ENCODE measurements at places on chromosomes 1 and 21.

DNA sequence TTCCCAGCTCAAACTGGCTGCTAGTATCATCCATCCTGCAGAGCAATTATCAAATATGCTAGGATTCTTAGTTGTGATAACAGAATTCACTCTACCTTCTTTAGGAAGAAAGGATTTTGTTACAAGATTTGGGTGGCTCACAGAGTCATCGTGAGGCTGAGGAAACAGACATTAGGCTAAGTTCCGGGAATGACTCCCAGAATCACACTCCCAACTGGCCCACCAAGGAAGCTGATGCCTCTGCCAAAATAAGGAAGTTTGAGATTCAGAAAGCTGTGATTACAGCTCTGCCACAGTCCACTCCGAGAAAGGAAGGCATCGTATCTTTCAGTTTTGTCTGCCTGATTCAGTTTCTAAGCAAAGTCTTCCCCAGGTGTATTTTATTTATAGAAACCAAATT is 50.6 kb upstream of the LYPLAL1 start:
- DNase-seq, result no peak

DNA sequence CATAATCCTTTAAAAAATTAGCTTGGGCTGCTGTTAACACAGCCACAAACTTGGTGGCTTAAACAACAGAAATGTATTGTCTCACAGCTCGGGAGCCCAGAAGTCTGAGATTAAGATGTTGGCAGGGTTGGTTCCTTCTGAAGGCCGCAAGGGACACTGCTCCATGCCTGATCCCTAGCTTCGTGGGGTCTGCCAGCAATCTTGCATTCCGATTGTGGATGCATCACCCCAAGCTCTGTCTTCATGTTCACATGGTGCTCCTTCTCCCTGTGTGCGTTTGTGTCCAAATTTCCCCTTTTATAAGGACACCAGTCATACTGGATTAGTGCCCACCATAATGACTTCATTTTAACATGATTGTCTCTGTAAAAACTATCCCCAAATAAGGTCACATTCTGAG is 5.0 kb upstream of the HHIPL2 start:
- DNase-seq, result no peak

GRCh38 chr1:152582647-152583046 is 2.3 kb upstream of the LCE3D start:
- no peak for DNase-seq

DNA sequence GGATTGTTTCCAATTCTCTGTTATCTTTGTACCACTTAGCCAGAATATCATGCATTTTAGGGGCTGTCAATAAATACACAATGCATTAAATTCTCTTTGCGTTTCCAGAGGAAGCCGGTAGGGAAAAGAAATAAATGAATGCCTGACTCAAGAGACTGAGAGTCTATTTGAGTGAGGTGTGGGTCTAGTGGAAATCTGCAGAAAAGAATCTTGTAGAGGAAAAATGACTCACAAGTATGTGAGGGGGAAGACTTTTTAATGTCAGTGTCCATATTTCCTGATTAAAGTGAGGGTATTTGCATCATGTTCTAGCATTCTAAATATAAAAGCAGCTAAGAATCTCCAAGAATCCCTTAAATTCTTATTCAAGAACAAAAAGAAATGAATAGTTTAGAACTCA is 271.1 kb downstream of the PTPRC start:
- no peak for DNase-seq

GRCh38 chr21:43790010-43790524 is 690 bp downstream of the RRP1 start:
- no peak for DNase-seq

DNA sequence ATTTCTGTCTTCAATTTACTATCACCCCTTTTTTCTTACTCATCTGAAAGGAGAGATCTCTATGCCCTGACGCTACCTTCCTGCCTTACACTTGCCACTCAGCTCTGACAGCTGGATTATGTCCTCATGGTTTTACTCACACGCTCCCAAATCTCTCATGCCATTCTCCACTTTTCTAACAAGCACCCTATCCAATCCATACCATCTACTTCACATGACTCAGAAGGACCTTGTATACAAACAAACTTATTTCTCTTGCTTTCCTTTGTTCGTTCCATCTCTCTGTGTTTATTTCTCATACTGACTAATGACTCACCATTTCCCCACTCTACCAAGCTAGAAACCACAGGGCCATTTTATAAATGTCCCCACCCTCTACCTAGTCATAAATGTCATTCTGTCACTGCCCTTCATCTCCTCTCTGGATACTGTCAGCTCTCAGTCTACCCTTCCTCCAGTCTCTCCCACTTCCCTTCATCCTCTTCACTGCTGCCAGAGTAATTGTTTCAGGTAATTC is 87.3 kb downstream of the USP24 start:
- no peak for DNase-seq

DNA sequence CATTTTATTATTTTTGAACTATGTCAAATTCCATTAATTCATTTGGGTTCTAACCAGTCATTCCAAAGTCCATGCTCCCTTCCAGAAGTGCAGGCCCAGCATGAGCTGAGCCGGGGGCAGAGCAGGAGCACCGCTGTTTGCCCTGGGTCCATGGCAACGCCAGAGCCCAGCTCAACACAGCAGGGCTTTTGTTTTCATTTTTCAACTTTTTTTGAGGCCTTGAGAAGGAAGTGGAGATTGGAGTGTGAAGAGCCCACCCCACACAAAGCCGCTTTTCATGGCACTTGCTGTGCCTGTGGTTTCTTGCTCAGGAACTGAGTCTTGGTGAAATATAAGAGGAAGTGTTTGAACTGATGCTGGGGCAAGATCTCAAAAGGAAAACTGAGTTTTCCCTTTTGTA is 13.2 kb upstream of the PRMT2 start:
- no peak for DNase-seq

DNA sequence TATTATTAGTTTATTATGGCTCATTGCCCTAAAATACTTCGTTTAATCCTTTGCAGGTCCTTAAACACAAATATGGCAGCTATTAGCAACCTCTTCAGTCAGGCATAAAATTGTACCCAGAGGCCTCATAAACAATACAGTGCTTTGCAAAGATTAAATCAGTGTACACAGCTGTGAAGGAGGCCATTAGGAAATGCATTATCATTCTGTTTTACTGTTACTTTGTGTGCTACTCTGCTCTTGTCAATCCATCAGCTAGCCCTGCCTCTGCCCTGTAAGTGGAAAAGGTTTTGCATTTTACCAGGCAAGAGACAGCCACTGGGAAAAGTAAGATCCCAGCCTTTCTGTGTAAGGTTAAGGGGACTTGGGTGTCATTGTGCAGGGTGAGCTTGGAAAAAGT is 415.7 kb upstream of the DAB1 start:
- no peak for DNase-seq

GRCh38 chr1:47942240-47942629 is 55.0 kb downstream of the TRABD2B start:
- no peak for DNase-seq

DNA sequence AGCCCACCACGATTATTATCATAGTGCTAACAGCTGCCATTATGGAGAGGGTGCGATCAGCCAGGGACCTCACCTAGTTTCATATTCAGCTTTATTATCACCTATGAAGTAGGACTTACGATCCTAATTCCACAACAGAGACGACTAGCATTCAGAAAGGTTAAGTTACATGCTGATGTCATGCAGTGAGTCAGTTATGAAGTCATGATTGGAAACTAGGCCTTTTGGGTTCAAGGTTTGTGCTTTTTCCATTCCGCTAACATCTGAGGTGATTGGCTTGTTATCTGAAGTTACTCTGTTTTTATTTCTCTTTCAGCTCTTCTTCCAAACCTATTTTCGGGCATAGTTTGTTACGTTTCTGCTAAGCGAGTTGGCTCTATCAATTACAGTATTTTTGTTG is 251.1 kb downstream of the CAMTA1 start:
- no peak for DNase-seq

DNA sequence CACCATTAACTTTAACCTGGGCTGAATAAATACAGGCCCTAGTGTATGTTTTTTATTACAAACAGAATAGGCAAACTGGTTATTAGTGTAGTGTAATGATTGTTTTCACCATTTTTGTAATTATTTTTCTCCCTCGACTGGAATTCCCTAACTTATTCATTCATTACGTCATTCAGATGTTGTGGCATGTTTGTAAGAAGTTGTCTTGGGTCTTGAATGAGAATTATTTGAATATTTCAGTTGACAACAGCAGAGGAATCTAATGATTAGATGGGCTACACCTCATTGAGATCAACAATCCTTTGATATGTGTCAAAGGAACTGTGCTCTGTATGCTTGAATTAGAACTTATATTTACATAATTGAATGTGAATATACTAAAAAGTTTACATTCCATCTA is 12.8 kb downstream of the XCL1 start:
- DNase-seq, result no peak

- no peak for DNase-seq
These were observed 177.9 kb downstream of the EIF4G3 start for GRCh38 chr1:20998826-20999225.

DNA sequence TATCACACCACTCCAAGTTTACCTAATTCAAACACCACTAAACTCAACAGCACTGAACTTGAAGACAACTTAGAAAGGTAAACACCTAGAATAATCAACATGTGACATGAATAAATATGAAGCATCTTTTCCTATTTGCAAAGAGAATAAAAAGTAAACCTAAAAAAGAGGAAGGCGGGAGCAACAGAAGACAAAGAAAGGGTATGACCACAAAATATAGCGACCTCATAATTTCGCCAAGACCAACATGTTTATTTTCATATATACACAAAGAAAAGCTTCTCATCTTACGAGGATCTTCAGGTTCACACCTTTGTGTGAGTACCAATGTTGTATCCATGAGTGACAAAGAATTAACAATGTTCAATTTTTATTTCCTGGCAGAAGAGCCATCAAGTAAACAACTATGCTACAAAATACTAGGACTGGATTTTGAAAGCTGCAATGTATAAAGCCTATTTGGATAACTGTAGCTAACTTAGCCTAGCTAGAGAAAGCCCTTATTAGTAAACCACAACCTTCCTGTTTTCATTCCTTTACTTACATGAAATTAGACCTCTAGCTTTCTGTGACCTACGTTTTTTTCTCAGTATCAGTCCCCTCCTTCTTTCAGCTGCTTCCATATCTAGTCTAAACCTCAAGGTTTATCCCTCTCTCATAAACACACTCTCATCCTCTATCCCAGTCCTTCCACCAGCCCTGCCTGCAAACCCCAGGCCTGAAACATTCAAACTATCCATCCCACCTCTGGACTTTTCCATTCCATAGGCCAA is 21.3 kb upstream of the PHTF1 start:
- no peak for DNase-seq

- no peak for DNase-seq
These were observed 498.1 kb downstream of the SIPA1L2 start for GRCh38 chr1:232131715-232132391.

GRCh38 chr1:180385144-180385543 is 117.2 kb downstream of the ACBD6 start:
- no peak for DNase-seq

GRCh38 chr1:245762396-245762910 is 607.7 kb downstream of the KIF26B start:
- no peak for DNase-seq

- no peak for DNase-seq
These were observed 763.6 kb downstream of the ADGRL2 start for GRCh38 chr1:82564333-82564732.

GRCh38 chr1:100538913-100539835 is 1.2 kb downstream of the GPR88 start:
- peak; percentile 34 for DNase-seq

- no peak for DNase-seq
These were observed 5.5 kb downstream of the PTPN7 start for GRCh38 chr1:202154766-202155477.

- no peak for DNase-seq
These were observed 46.5 kb downstream of the ETS2 start for GRCh38 chr21:38852278-38852677.

- DNase-seq, result no peak
These were observed 27.3 kb downstream of the JMJD4 start for GRCh38 chr1:227707846-227708245.

GRCh38 chr1:247639381-247639981 is 34.1 kb downstream of the OR2G3 start:
- peak; percentile 38 for DNase-seq

GRCh38 chr21:27831816-27832569 is 865.1 kb upstream of the ADAMTS5 start:
- DNase-seq, result no peak

DNA sequence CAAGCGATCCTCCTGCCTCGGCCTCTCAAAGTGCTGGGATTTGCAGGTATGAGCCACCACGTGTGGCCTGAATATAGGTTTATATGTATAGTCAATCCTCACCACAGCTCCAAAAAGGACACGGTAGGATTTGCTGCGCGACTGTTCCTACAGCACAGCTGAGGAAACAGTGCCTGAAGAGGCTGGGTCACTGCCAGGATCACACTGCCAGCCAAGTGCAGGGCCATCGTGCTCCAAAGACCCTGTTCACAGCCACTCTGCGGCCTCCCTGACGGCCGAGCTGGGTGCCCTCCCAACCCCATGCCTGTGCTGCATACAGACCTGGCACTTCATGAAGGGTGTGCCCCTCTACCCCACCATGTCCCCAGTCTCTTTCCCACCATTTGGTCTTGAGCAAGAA is 71.4 kb downstream of the MRPL37 start:
- DNase-seq, result no peak

GRCh38 chr1:52601991-52602855 is at the start of gene GPX7:
TSS of gene GPX7 (plus strand) at chr1:52602371. CDS start at chr1:52602410, 39 bp downstream.
- peak; percentile 48 for DNase-seq

DNA sequence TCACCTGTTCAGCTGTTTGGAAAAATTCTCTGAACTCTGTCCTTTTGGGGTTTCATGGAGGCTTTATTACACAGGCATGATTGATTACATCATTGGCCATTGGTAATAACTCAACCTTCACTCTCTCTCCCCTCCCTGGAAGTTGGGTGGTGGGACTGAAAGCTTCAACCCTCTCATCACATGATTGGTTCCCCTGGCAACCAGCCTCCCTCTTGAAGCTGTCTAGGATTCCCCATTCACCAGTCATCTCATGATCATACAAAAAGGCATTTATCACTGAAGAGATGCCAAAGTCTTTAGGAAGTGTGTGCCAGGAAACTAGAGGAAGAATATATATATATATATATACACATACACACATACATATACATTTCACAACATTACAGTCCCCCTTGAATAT is 228.5 kb downstream of the ZNF326 start:
- DNase-seq, result no peak

DNA sequence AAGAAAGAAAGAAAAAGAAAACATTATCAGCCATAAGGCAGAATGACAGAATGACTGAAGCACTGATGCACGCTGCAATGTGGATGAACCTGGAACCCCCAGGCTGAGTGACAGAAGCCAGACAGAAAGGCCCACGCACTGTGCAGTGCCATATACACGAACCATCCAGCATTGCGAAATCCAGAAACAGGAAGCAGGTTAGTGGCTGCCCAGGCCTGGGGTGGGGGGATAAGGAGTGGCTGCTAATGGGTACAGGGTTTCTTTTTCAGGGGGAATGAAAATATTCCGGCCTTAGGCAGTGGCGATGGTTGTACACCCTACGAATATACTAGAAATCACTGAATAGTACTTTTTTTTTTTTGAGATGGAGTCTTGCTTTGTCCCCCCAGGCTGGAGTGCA is 57.0 kb downstream of the CHD5 start:
- DNase-seq, result no peak

- no peak for DNase-seq
These were observed 35.6 kb upstream of the EPHA8 start for GRCh38 chr1:22527555-22528296.
